ENCODE measurements at places on chromosomes 6 and 20. TPM values are rescaled to one million over a fixed set of nuclear protein-coding genes. Genes with fewer than 3 reads are reported as not detected.

DNA sequence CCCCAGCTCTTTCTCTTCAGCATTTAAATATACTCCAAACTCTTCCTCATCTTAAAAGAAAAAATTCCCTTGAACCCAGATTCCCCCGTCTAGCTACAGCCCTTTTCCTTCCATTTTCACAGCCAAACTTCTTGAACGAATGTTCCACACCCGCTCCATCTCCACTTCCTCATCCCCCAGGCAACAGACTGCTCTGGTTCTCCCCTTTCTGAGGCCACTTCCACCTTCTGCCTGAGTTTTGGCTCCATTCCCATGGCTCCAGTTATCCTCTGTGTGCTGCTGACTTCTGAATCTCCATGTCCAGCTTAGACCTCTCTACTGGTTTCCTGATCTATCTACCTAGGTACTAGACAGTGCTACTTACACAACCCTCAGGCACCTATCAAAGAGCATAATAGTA lies 106.4 kb downstream of the RALGAPA2 start:
- no peak for DNase-seq

GRCh38 chr20:24978513-24978912 lies 14.0 kb downstream of the APMAP start:
- no peak for DNase-seq

- DNase-seq: no peak
Observed at GRCh38 chr6:449486-450419, 58.2 kb downstream of the IRF4 start.

DNA sequence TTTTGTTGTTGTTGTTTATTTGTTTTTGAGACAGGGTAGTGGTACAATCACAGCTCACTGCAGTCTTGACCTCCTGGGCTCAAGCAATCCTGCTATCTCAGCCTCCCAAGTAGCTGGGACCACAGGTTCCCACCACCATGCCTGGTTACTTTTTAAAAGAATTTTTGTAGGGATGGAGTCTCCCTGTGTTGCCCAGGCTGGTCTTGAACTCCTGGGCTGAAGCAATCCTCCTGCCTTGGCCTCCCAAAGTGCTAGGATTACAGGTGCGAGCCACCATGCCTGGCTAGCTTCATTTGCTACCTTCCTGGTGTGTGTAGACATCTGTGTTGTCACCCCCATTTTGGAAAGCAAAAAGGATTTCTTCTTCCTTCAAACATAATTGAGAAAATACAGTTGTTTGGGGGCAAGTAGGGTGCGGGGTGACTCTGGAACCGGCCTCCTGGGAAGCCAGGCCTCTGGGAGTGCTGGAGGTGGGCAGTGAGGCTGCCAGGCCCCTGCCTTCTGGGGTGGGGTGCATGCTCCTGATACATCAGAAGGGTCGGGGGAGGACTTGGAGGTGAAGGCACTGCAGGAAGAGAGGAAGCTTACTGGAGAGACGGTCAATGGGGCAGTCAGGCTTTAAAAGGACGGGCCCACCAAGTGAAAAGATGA lies 28.4 kb downstream of the SYNJ2 start:
- no peak for DNase-seq

DNA sequence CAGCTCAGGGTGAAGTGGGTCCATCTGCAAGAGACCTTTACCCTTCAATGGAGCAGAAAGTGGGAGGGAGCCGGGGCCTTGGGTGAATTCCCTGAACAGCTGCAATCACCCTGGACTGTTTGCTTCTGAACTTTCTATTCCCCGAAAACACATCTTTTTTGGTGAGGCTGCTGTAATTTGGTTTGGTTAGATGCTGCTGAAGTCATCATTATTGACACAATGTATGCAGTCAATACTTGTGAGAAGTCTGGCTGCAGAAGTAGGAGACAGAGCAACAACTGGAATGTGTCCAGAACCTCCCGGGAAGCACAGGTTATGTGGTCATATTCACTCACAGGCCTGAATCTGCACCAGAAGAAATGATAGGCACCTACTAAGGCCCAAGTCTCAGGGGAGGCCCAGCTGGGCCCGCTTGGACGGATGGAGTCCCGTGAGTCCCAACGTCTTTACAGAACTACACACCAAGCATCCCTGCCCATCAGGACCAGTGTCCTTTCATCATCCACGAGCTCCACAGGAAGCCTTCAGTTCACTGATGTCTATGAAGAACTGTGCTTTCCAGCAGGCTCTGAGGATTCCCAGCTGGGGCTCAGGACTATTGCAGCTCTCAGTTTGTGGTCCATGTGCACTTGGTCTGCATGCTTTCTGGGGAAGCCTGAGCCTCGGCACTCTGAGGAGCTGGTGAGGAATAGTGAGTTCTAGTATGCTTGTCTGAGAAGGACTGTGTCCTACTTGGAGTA lies 177.6 kb downstream of the THBS2 start:
- DNase-seq: no peak

DNA sequence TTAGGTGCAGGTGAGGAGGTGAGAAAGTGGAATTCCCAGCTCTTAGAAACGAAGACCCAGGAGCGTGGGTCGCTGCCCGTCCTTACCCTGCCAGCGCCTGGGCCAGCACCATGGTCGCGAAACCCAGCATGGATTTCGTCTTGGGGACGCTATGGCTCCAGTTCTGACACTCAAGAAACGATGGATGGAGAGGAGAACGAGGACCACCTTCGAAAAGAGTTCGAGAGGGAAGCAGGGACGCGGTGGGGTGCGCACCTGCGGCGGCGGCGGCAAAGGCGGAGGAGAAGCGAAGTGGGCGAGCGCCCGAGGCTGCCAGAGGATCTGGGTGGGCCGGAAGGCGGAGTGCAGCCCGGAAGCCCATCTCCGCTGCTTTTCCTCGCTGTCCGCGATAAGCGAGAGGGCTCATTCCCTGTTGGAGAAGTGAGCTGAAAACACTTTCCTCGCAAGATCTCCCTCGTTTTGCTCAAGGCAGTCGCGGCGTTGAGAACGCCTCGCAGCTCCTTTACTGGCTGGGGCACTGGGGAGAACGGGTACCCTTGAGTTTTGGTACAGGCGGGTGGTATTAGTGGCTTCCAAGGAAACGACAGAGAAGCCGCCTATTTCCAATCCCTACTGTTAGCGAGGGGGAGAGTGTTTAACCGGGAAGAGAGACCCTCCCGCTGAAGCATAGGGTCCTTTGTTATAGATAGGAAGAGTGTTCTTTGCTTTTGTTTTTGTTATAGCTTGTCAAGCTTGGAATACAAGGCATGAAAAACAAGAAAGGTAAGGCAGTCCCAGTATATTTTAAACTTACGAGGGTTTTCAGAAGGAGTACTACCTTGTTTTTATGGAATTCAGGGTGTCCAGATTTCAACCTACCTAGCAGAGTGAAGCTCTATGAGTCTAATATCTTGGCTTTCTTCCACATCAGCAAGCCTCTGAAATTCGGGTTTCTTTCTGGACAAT lies 109.5 kb downstream of the TRIM27 start:
- no peak for DNase-seq

- no peak for DNase-seq
Observed at GRCh38 chr6:14644381-14644780, 526.8 kb downstream of the CD83 start.

DNA sequence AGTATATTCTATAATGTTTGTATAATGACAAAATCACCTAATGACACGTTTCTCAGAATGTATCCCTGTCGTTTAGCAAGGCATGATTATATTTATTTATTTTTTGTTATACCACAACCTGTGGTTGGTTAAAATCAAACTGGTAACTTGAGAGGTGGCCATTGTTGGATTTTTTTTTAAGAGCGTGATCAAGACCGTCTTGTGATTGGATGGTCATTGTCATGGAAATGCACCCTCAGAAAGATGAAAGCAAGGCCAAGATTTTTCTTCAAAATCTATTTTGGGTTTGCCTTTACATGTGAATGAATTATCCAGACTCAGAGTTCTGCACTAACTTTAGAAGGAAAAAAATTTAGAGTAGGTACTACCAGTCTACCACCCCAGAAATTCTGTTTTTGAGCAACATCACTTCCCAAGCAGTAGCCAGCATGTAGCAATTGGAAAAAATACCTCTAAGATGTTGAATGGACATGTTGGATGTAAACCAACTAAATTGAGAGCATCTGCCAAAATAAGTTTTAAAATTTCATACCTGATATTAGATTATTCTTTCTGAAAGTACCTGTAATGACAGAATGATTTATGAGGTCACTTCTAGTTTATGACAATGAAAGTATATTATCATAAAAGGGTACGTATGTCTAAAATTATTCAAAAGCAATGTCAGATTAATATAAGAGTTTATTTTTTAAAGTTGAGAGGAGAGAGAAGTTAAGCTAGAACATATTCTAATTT lies 50.8 kb downstream of the NCOA7 start:
- DNase-seq: no peak

DNA sequence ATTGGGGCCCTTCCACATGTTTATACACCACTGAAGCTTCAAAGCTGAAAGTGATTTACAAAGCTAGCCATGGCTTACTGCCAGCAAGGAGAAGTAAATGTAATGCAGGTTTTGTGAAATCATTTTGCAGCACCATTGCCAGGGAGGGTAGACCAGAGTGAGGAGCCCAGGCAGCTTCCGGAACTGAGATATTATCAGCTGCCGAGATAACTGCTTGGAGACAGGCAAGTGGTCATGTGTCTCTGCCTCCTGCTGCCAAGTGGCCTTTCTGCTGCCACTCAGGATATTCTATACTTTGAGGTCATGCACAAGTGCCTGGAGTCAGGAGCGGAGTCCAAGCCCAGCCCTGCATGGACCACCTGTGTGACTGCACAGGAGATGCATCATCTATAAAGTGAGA lies 160.2 kb downstream of the SYNDIG1 start:
- no peak for DNase-seq

DNA sequence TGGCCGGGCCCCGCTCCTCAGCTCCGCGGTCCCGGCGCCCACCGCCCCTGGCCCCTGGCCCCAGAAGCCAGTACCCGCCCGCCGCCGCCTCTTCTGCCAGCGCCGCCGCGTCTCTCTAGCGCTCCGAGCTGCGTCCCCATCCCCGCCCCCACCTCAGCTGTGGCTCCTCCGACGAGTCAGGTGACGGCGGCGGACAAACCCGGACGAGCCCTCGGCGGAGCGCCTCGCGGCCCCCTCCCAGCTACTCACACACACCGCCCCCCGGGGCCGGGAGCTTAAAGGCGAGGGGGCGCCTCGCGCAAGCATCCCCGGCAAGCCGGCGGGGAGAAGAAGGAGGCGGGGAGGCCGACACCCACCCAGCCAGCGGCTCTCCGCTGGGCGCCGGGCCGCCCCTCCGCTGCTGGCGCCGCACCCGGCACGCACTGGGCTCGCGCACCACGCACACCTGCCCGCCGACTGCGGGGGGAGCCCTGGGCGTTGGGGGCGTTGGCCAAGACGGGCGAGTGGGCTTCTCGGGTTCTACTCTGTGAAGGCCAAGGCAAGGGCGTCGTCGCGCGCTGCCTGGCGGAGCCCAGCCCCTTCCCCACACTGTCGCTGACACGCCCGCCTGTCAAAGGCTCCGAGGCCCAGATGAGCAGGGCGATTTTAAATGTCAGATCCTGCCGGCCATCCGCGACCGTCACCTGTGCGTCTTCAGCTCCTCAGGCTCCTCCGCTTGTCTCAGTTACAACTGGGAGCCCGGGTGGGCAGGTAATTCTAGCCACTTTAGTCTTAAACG lies at the start of gene SNAP91:
Gene SNAP91 (minus strand): TSS at position 132 of the 778 bp plus-strand sequence. CDS start 1,174 bp downstream, outside the sequence.
- DNase-seq: peak; percentile 64

GRCh38 chr6:33712914-33713313 lies 1.4 kb upstream of the UQCC2 start:
- DNase-seq: no peak

GRCh38 chr6:44892579-44892978 lies 435.6 kb upstream of the RUNX2 start:
- DNase-seq: no peak

DNA sequence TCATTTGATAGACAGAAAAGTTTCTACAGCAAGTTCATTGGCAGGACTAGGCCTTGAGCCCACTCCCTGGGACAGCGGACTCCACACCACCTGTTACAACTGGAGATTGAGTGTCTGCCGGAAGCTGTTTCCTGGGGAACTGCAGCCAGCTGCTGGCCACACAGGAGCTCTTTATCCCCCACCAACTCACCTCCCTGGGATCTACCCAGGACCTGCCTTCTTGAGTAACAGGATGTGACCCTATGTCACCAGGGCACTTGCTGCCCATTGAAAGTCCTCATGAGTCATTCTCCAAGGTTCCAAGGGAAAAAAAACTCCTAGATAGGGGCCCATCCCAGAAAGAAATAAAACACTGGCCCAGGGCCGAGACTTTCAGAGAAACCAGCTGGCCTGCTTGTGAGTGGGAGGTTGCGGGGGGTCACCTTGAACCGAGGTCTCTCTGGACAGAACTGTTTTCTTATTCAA lies 37.4 kb upstream of the SLC9A8 start:
- DNase-seq: peak; percentile 30

DNA sequence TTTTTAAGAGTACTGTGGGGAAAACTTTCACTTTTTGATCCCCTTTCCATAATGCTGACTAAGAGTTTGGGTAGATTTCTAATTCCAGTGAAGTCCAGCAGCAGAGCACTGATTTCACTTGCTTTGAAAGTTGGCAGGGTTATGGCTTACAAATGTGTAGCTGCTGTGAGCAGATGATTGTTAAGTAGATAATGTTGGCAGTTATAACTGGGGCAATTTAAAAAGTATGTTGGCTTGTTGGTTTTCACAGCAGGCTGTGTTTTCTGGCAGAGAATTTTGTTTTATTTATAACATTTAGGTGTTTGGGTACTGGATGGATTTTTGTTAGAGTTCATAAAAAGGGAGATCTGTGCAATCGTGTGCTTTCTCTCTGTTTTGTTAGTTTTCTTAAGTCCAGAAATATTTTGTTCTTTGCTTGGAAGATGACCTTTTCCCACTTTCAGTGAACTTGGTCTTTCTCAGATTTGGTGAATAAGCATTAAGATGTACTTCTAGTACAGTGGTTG lies 31.4 kb downstream of the AFDN start:
- no peak for DNase-seq

GRCh38 chr6:21375151-21376116 lies 218.1 kb upstream of the SOX4 start:
- DNase-seq: no peak

GRCh38 chr6:168387911-168388310 lies 53.1 kb upstream of the SMOC2 start:
- DNase-seq: no peak

GRCh38 chr20:46307139-46307998 lies 929 bp downstream of the CDH22 start:
- DNase-seq: peak; percentile 51

DNA sequence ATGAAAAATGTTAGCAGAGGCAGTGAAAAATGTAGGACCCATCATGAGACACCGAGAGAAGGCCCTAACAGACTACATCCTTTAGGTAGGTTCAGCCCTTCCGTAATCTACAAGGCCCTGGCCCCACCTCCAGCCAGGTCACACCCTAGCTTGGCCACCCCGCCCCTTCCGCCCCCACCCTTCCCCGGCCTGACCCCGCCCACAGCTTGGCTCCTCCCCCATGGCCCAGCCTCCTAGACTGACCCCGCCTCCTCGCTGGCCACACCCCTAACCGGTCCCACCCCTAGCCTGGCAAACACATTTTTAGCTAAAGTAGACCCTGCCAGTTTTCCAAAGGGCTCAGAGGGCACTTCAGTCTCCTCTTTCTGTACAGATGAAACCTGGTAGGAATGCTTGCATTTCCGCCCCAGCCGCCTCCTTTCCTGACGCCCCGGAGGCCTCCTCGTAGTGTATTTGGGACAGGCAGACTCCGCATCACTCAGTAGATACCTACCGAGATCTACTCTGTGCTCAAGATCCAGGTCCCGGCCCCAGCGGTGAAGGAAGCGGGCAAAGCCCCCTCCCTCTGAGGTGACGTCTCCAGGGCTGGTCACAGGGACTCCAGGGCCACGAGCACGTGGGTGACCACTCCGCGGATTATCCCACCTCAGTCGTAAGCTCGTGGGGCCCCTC lies 443.5 kb downstream of the PREX1 start:
- no peak for DNase-seq

Gene TCF15
- 0.32 TPM for total RNA-seq

Gene SIRPB1
- total RNA-seq: 0.77 TPM

Gene MEI4
- 0.44 TPM for total RNA-seq

Gene SLC25A27
- total RNA-seq: 8.4 TPM

Gene UNC5CL
- total RNA-seq: 1.6 TPM

Gene RHAG
- not detected for total RNA-seq

Data from neural crest cell (in vitro differentiated cells).